ENCODE measurements at places on chromosomes 4 and X.
A peak's percentile ranks its signal among the peaks of the same experiment; 100 is the strongest.

DNA sequence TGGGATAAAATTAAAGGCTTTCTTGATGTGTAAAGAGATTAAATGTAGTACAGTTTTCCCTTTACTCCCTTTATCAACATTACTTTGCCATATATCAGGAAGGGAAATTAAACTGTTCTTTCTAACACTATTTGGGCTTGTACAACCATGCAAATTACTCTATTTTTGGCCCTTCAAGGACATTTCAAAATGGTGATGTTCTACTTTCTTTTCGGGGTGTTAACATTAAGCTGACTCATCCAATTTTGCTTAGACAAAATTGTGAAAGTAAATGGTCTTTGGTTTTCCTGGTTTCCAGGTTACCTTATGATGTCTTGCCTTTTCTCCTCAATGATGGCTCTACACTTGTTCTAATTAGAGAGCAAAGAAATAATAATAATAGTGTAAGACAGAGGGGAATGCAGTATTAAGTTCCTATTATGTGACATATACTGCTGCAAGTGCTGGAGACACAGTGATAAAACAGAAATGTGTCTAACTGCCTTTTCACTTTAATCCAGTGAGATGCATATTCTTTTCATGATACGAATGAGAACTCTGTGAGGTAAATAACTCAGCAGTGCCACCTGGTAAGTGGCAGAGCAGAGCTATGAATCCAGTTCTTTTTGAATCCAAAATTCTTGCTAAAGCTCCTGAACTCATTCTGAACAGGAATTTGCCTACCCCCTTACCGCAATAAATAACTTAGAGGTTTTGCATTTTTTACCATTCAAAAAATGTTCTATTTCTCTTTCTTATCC lies 35.7 kb upstream of the PDE5A start:
- no peak for DNase-seq

GRCh38 chr4:37648084-37648817 lies 37.9 kb downstream of the RELL1 start:
- peak; percentile 11 for DNase-seq

GRCh38 chr4:149292425-149293007 lies 523.1 kb downstream of the IQCM start:
- DNase-seq = no peak

GRCh38 chrX:133514486-133514885 lies 99.2 kb upstream of the GPC4 start:
- DNase-seq = no peak

- DNase-seq = no peak
These were observed 178.5 kb downstream of the NHS start for GRCh38 chrX:17553469-17553868.

GRCh38 chrX:54509400-54509799 lies 13.4 kb upstream of the FGD1 start:
- no peak for DNase-seq

DNA sequence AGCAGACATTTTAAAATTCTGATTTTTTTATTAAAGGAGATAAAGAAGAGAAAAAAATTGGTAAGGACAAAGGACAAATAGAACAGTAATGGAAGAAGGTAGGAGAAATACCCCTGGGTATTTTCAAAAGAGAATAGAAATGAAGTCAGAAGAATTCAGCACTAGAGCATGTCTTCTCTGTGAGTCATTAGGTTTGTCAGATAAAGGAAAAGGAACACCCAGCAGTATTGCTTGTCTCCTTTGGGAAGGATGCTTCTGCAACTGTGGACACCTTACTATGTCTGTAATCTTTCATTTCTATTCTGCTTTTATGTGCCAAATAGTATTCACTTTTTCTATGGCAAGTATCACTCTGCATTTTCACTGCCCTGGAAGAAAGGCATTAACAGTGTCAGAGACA lies 24.0 kb upstream of the PCDH7 start:
- no peak for DNase-seq

GRCh38 chr4:98092833-98093439 lies 50.3 kb downstream of the STPG2 start:
- DNase-seq = peak; percentile 51

- DNase-seq = no peak
These were observed 155.2 kb upstream of the MSX1 start for GRCh38 chr4:4704267-4704666.

- peak; percentile 92 for DNase-seq
These were observed at the start of gene RTL5 for GRCh38 chrX:72131317-72132294. TSS of gene RTL5 (minus strand) at chrX:72131915.

DNA sequence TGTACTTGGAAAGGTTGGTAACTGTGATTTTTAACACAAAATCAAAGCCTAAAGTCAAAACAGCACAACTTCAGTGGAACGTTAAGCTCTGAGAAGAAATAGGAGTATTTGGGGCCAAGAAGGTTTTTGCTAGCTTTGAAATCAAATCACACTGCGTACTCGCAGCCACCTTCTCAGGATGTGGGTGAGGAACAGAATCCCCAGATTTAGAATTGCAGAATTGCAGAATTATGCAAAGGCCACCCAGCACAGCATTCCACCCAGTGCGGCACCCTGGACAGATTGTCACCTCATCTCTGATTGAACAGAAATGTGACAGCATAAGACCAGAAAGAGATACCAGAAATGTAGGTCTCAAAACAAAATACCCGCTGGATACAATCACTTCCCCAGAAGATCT lies 181.1 kb downstream of the DHX15 start:
- no peak for DNase-seq

DNA sequence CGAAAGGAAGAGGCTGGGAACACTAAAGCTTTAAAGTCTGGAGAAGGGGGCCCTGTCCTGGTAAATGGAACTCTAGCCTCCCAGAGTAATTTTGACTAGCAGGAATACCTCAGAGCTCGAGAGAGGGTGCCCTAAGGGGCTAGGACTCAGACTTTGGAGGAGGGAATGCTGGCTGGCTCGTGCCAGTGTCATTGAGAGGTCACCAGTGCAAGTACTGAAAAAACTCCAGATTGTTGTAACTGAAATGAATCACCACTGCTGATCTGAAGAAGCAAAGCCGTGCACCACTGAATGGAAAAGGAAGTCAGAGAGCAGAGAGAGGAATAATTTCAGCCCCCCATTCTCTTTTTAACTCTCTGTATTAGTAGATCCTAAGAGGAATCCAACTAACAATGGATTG lies 690.2 kb downstream of the FAT4 start:
- DNase-seq = no peak

Measured in NCI-H82 (cell line).